ENCODE measurements at places on chromosomes 6 and 20. TPM values are rescaled to one million over a fixed set of nuclear protein-coding genes. Genes with fewer than 3 reads are reported as not detected.

The MLN gene
- not detected for total RNA-seq

The ZNF335 gene
- 12.3 TPM for total RNA-seq

The PSORS1C2 gene
- total RNA-seq, result not detected

The DCDC2 gene
- total RNA-seq, result 6.6 TPM

The VSX1 gene
- total RNA-seq, result not detected

The MOG gene
- not detected for total RNA-seq

The HLA-DQA2 gene
- not detected for total RNA-seq
